CD4-positive, CD25-positive, alpha-beta regulatory T cell (primary cell): ENCODE measurements at places on chromosomes 13 and 19.

- DNase-seq = no peak
- H3K36me3 ChIP-seq = no peaks in the 10 kb centered on the region
- H3K4me3 ChIP-seq = no peak overlapping the region
- no peak overlapping the region for H3K27ac ChIP-seq
- H3K27me3 ChIP-seq = no peaks in the 10 kb centered on the region
These were observed 6.1 kb downstream of the FCGBP start for GRCh38 chr19:39928357-39928725.

DNA sequence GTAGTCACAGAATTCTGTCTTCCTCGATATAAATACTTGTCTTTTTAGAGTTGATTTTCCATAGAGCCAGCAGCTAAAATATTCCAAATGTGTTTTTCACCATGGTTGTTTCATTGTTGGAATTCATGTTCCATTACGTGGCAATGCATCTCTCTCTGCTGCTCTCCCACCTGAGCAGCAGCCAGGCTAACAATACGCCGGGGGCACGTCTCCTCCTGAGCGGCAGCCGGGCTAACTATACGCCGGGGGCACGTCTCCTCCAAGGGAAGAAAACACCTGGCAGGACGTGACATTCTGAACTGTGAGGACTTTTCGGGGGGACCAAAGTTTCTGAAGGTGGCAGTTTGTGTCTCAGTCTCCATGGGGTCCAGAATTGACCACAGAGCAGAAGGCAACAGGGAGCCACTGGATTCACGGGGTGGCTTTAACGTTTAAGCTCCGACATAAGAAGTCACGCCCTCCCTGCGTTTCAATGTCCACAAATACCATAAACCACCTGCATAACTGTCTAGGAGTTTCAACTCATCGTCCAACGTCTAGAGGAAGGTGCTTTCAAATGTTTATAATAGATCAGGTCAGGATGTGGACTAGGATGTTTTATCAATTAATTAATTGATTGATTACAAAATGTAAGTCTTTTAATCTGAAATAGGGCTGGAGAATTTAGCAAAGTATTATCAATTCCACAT lies 15.1 kb downstream of the PLPP2 start:
- H3K36me3 ChIP-seq = no peaks in the 10 kb centered on the region
- no peak overlapping the region for H3K4me3 ChIP-seq
- DNase-seq = no peak
- H3K27ac ChIP-seq = no peak overlapping the region

- H3K4me1 ChIP-seq = peaks cover 9% of the 10 kb centered on the region
- H3K27ac ChIP-seq = no peak overlapping the region
- H3K4me3 ChIP-seq = no peak overlapping the region
- H3K27me3 ChIP-seq = no peaks in the 10 kb centered on the region
- no peak for DNase-seq
These were observed 9.3 kb downstream of the KCTD15 start for GRCh38 chr19:33805840-33806433.

DNA sequence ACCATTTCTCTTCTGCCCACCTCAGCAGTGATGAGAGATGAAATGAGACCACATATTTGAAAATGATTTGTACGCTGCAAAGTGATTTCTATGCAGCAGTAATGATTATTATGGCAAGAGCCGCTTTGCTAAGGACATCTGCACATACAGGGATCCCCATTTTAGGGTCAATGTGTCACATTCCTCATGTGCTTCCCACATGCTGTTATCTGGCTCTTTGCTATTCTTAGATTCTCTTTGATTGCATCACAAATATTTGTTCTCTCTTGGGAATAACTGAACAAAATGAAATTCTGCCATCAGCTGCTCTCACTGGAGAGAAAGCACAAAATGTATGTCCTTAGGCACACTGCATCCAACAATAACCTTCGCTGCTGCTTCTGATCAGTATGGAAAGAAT lies 209.5 kb upstream of the IPO5 start:
- no peaks in the 10 kb centered on the region for H3K27me3 ChIP-seq
- no peak overlapping the region for H3K27ac ChIP-seq
- no peaks in the 10 kb centered on the region for H3K36me3 ChIP-seq
- H3K4me3 ChIP-seq = no peak overlapping the region
- DNase-seq = no peak
- no peaks in the 10 kb centered on the region for H3K4me1 ChIP-seq
